ENCODE measurements at places on chromosomes 1 and 21.

GRCh38 chr1:2354511-2355372 lies 36.6 kb downstream of the MORN1 start:
- H3K27me3 ChIP-seq, result no peaks in the 10 kb centered on the region
- no peak overlapping the region for H3K4me3 ChIP-seq
- no peaks in the 10 kb centered on the region for H3K36me3 ChIP-seq
- DNase-seq, result peak; percentile 37
- no peak overlapping the region for H3K27ac ChIP-seq

- DNase-seq, result peak; percentile 70
- H3K4me3 ChIP-seq, result no peak overlapping the region
- H3K36me3 ChIP-seq, result no peaks in the 10 kb centered on the region
- no peaks in the 10 kb centered on the region for H3K4me1 ChIP-seq
- no peak overlapping the region for H3K27ac ChIP-seq
Observed at GRCh38 chr1:82775406-82776000, 974.8 kb downstream of the ADGRL2 start.

GRCh38 chr1:172815740-172816139 lies 156.8 kb downstream of the FASLG start:
- no peaks in the 10 kb centered on the region for H3K27me3 ChIP-seq
- no peak for DNase-seq
- H3K4me1 ChIP-seq, result peaks cover 5% of the 10 kb centered on the region
- H3K36me3 ChIP-seq, result no peaks in the 10 kb centered on the region
- H3K27ac ChIP-seq, result no peak overlapping the region

- H3K4me1 ChIP-seq, result no peaks in the 10 kb centered on the region
- H3K4me3 ChIP-seq, result no peak overlapping the region
- no peaks in the 10 kb centered on the region for H3K27me3 ChIP-seq
- no peak overlapping the region for H3K27ac ChIP-seq
- no peaks in the 10 kb centered on the region for H3K36me3 ChIP-seq
- DNase-seq, result no peak
Observed at GRCh38 chr1:94982398-94982797, 55.5 kb upstream of the CNN3 start.

- H3K36me3 ChIP-seq, result no peaks in the 10 kb centered on the region
- no peak overlapping the region for H3K27ac ChIP-seq
- DNase-seq, result no peak
- no peak overlapping the region for H3K4me3 ChIP-seq
Observed at GRCh38 chr1:215079456-215079855, 3.1 kb upstream of the KCNK2 start.

DNA sequence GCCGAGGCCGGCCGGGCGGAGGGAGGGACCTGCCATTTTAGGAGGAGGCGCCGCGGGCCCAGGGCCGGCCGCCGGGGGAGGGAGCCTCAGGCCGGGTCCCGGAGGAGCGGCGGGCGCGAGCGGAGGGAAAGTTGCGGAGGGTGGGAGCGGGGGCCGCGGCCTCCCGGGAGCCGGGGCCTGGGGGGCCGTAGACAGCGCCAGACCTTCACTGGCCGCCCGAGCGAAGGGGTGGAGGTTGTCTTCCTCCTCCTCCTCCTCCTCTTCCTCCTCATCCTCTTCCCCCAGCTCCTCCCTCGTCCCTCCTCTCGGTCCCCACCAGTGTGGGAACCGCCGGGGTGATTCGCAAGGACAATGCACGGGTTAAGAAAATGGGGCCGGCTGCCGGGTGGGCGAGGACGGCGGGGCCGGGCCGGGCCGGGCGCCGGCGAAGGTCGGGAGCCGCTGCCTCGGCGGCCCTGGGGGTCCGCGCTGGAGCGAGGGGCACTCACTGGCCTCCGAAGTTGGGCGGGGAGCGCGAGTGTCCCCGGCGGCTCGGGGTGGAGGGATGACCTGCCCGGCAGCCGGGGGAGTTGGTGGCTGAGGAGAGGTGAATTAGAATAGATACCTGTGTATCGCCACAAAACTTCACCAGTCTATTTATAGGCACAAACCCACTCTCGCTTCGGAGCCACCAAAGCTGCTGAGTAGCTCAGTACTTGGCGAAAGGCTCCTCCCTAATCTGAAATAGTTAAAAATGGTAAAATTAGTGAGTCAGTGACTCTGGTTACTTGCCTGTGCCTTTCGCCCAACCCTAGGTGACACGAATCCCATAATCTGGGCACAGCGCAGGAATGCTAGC lies 1.3 kb downstream of the DYRK1A start:
- peak; percentile 79 for DNase-seq
- peak overlapping the region; percentile 70 for H3K4me3 ChIP-seq

DNA sequence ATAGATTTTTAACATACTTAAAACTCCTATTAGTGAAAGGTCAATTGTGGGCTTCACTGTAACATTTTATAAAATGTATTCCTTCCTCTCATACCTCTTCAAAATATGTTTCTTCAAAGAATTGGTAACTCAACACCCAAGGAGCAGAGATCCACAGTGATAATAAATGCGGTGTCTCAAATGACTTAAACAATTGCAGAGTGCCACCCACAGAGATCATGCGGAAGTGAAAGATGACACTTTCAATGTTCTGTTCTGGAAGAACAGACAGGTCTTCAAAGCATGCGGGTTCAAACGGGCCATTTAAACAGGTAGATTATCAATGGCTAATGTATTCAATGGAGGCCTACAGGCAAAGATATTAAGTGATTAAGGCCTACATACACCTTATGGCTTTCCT lies 157.0 kb upstream of the GREM2 start:
- no peak for DNase-seq
- no peak overlapping the region for H3K4me3 ChIP-seq
- no peak overlapping the region for H3K27ac ChIP-seq
- no peaks in the 10 kb centered on the region for H3K36me3 ChIP-seq
- H3K27me3 ChIP-seq, result peaks cover 9% of the 10 kb centered on the region

Data from upper lobe of right lung (tissue), 1 donor.